CD4-positive, alpha-beta memory T cell (primary cell): ENCODE measurements at places on chromosomes 7 and 10. TPM values are rescaled to one million over a fixed set of nuclear protein-coding genes. Genes with fewer than 3 reads are reported as not detected.

Gene WNT8B
- polyA plus RNA-seq: not detected

Gene MYPN
- not detected for polyA plus RNA-seq

Gene LIPK
- polyA plus RNA-seq: not detected

Gene CLRN3
- polyA plus RNA-seq: not detected

Gene CALCR
- polyA plus RNA-seq: not detected

Gene SPDYE6
- polyA plus RNA-seq: 0.73 TPM

Gene NUDT13
- 1.6 TPM for polyA plus RNA-seq

Gene CDHR1
- not detected for polyA plus RNA-seq

Gene ANKRD1
- polyA plus RNA-seq: not detected

Gene TSPAN15
- polyA plus RNA-seq: 18.1 TPM

Gene CDCA7L
- polyA plus RNA-seq: 10.4 TPM
